Foreskin melanocyte (primary cell): ENCODE measurements at places on chromosomes 1 and 21.

DNA sequence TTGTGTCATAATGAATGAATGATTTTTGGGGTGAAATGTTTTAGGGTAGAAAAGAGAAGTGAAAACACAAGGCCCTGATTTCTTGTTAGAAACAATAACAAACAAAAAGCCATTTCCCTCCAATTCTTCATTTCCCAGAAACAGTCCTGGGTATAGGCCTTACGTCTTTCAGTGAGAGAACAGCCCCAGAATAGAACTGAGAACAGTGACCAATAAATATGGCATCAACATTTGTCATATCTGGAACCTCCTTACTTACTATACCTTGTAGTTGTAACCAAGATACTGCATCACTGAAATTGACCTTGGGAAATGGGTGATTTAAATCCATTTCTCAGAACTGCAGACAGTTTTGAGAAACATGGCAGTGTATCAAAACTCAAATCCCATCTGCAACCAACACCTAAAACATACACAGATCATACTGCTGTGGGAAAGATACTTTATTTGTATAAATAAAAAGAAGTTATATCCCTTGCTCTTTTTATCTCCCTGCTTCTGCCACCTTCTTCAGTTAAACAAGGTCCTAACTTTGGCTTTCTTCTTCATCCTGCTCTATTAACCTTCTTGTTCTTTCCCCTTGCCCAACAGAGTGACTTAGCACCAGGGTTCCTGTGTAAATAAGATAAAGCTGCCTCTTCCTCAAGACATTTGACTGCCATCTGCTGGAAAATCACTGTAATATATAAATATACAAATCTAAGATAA, 19.5 kb downstream of the XKR8 start:
- DNase-seq: peak; percentile 29

- no peak for DNase-seq
These were observed 19.9 kb downstream of the GFI1 start for GRCh38 chr1:92466683-92467352.

- no peak for DNase-seq
These were observed 72.1 kb upstream of the DISP3 start for GRCh38 chr1:11406845-11407244.

- DNase-seq: no peak
These were observed 18.8 kb downstream of the KNCN start for GRCh38 chr1:46532498-46533178.

GRCh38 chr1:1721201-1721600, 3.0 kb downstream of the CDK11A start:
- no peak for DNase-seq

DNA sequence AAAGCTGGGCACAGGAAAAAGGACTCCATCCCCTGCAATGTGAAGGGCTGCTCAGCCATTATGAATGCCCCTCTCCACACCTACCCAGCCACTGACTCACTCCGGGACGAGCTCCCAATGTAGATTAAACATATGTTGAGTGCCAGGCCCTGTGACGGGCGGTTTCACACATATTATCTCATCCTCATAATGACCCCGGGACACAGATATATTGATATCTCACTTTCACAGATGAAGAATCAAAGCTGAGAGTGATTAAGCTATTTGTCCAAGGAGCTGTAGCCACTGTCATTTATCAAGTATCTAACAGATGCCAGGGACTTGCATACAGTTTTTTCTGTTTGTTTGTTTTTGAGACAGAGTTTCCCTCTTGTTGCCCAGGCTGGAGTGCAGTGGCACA, 35.0 kb upstream of the SLC30A1 start:
- no peak for DNase-seq

DNA sequence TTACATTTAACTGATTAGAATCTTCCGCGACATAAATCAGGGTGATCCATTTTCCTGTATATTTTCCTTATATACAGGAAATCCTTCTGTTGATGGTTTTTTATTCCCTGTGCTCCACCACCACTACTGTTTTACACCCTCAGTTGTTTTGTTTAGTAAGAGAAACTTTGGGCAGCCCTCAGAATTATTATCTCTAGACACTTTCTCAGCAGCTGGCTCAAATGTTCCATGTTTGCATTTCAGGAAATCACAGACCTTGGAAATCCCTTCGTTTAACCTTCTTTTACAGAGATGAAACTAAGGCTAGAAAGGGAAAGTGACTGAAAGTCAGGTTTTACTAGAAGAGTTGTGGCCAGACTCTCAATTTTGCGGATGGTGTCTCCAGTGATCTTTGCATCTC, 15.2 kb downstream of the ZNF697 start:
- DNase-seq: no peak

GRCh38 chr1:30964706-30965105, 56.1 kb upstream of the SDC3 start:
- DNase-seq: no peak

DNA sequence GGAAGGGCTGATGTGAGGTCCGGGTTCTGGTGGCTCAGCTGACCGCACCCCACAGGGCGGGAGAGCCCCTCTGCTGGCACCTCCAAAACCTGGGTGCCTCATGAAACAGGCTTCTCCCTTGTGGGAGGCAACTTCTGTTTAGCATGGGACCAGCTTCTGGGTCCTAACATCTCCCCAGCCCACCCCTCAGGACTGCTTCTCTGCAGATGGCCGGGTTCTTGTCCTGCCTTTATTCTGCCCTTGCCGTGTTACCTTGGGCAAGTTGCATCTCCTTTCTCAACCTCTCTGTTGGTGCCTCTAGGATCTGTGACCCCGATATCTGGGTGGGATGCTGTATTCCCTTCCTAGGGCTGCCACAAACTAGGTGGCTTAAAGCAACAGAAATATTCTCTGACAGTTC, 15.0 kb upstream of the TTC22 start:
- no peak for DNase-seq

DNA sequence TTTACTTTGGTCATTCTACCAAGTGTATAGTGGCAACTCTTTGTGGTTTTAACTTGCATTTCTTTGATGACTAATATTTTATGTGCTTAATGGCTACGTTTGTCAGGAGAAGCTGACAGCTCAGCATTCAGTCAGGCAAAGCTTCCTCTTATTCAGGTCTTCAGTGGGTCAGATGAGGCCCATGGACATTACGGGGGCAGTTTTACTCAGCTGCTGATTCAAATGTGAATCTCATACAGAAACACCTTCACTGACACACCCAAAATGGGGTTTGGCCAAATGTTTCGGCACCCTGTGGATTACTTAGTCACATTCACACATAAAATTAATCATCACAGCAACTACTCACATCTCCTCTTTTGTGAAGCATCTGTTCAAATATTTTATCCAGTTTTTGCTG, 104.9 kb upstream of the PLD5 start:
- no peak for DNase-seq

GRCh38 chr21:43021756-43022600, 47.6 kb downstream of the PKNOX1 start:
- no peak for DNase-seq

DNA sequence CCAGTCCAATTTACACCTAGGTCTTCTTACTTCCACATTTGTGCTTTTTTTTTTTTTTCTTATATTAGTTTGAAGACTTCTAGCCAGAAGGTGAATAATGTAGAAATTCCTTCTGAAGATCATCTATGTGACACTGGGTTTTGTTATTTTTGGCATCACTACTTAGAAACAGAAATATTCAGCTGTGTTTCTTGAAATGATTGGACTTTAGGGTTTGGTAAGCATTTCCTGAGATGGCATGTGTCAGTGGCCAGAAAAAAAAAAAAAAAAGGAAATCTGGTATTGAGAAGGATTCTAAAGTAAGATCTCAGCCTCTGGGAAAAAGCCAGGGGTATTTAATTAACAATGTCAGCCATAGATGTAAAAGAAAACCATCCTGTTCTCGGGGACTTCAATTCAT, 43.4 kb upstream of the LRRC8C start:
- DNase-seq: no peak

DNA sequence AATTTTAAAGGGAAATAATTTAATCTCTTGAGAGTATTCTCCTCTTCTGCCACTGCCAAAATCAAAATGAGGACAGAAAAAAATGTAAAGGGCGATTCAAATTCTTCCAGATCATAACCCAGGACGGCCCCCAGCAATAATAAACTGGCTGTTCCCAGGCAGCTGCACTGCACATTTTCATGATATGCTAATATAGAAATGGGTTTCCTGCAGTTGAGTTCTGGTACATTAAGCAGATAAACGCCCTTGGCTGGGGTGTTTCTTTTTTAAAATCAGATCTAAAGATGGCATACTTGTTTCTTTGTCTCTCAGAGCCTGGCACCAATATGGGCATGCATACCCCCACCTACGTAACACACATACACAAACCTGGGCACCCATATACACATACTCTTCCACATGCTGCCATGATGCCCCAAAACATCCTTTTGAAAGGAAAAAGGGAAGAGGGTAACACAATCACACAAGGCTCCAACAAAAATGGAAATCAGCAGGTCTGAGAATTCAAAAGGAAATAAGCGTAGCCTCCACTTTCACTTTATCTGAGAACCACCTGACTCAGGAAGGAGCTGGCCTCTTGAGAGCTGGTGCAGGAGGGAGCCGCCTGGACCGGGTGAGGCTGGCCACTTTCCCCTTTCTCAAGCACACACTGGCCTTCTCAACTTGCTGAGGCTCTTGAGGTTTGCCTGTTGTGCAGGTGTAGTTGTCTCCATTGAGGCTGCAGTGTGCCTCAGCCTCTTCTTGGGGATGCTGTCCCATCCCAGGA, 653.4 kb downstream of the KIF26B start:
- no peak for DNase-seq

DNA sequence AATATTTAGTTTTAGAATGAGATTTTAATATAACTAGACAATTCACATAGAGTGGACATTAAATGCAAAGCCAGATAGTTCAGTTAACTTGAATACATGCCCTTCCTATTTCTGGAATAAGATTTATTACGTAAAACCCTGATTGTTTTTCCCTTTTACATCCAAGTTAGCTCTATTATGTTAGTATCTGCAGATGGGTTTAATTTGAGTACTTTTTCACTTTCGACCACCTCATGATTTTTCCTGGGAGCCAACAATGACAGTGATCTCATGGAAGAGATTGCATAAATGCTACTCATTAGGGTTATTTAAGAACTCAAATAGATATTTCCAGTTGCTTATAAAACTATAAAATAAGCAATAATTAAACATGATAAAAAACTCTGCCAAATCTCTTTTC, 199.4 kb upstream of the PTGFR start:
- DNase-seq: no peak

DNA sequence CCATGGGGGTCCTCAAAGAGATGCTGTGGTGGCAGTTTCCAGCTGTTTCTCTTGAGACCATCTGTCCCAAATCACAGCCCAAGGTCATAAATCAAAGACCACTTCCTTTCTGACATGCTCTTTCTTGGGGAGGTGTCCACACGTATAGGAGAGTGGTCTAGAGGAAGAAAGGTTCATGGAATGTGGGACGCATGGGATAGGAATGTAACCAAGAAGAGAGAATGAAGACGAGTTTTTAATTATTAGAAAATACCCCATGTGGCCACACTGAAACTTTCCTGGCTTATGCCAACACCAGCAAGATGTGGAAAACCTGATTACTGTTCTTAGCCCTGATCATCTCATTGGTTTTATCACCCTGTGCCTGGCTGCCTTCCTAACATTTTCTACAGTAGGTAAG, 124.2 kb upstream of the IFFO2 start:
- DNase-seq: no peak

GRCh38 chr1:16970132-16970910, 10.1 kb downstream of the MFAP2 start:
- no peak for DNase-seq

DNA sequence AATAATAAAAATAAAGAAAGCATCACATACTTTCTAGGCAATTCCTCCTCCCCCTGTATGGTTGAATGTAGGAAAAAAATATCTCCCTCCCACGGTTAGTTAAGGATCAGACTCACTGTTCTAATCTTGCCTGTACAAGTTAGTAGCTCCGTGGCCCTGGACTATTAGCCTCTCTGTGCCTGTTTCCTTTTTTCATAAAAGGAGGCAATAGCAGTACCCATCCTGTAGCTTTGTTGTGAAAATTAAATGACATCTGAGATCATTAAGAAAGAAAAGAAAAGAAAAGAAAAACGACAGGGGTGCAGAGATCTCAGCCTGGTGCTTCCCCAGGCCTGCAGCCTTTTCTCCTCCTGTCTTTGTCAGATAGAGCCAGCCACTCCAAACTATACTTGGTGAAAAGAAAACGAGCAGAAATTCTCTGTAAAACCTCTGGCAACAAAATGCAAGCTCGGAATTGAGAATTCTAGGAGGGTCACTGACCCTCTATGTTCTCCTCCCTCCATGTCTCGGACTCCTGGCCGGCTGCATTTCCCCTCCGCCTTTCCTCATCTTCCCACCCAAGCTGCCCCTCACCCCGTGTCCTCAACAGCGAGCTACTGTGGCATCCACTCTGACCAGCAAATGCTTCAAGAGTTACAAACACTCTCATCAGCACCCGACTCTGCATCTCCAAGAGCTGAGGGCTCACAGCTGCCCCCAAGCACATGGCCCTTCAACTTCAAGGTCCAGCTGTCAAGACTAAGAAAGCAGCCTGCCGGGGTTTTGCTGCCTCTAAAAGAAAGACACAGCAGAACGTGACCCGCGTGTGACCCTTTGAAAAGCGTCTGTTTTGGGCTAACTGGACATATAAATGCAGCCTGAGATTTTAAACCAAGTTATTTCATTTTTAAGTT, 13.6 kb downstream of the RIPK4 start:
- no peak for DNase-seq

DNA sequence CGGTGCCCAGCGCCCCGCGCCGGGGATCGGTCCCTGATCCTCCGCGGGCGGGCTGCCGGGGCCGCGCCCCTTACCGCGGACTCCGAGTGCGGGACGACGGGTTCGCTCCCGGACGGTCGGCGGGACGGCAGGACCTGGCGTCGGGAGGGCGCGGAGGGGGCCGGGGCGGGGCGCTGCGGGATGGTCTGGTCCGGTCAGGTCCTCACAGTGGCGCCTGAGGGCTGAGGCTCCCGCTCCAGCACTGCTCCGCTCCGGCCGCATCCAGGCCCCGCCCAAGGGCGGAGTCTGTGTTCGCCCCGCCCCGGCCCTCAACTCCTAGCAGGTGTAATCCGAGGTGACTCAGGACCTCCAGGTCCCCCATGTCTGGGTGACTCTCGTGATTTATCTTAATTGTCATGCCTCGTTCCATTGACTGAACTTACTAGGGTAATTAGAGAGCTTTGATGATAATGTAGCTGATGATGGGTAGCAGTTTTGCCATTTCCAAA, at the start of gene RAB3B:
TSS of gene RAB3B (minus strand) at position 223 of the 488 bp plus-strand sequence. CDS start 13,583 bp downstream, outside the sequence.
- DNase-seq: no peak

DNA sequence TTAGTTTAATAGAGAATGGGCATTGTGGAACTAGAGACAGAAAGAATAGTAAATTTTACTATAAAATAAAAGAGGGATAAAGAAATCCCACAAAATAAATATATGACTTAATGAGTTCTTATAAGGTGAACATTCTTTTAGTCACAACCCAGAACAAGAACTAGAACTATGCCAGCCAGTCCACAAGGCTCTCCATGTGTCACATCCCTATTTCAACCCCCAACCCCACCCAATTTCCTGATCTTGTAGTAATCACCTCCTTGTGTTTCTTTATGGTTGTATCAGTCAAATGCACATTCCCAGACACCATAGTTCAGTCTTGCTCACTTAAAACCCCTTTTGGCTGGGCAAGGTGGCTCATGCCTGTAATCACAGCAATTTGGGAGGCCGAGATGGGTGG, 662.3 kb upstream of the CAMK1G start:
- DNase-seq: no peak

- DNase-seq: no peak
These were observed 4.8 kb upstream of the LRRC8B start for GRCh38 chr1:89519779-89520358.
